Amniotic epithelial cell (primary cell): ENCODE measurements at places on chromosomes 3 and 15.

- no peak for DNase-seq
These were observed 160.1 kb downstream of the PLCL2 start for GRCh38 chr3:17044855-17045254.

GRCh38 chr3:114974387-114974786, 172.7 kb downstream of the ZBTB20 start:
- DNase-seq: no peak

DNA sequence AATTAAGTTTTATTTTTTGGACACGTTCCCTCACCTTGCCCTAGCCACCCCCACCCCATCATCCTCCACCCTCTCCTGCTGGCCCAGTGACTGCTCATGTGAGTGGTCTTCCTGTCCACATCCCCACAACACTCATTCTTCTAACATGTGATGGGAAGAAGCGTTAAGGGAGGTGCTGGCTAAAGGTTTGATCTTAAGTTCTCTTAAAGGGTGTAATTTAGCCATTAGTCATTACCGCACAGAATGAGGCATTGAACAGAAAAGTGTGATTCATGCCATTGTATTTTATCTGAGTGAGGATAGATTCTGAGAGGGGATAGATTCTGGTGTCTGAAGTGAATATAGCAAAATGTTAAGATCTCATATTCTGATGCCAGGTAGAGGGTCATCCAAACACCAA, 272.9 kb upstream of the TPM1 start:
- DNase-seq: peak; percentile 61

- DNase-seq: no peak
These were observed 68.9 kb upstream of the WNT5A start for GRCh38 chr3:55555873-55556618.
